ENCODE measurements at places on chromosomes 7 and 10. TPM values are rescaled to one million over a fixed set of nuclear protein-coding genes. Genes with fewer than 3 reads are reported as not detected.

EIF4H gene
- 217 TPM for total RNA-seq

PNLIPRP3 gene
- 1.0 TPM for total RNA-seq

ZNF273 gene
- total RNA-seq: 4.9 TPM

PLEKHS1 gene
- total RNA-seq: 0.23 TPM

GARIN1A gene
- total RNA-seq: 0.67 TPM

TNPO3 gene
- 32.2 TPM for total RNA-seq

ABCB8 gene
- total RNA-seq: 24.4 TPM

PDE1C gene
- total RNA-seq: 3.3 TPM

TUBAL3 gene
- 1.0 TPM for total RNA-seq

GRM3 gene
- total RNA-seq: 0.03 TPM

CALN1 gene
- 0.23 TPM for total RNA-seq

TACC2 gene
- 24.1 TPM for total RNA-seq

IDI2 gene
- not detected for total RNA-seq

ATRNL1 gene
- total RNA-seq: 18.7 TPM

HTR5A gene
- not detected for total RNA-seq

CALHM1 gene
- total RNA-seq: not detected

TRPV6 gene
- total RNA-seq: 3.5 TPM

GNAT3 gene
- total RNA-seq: not detected

FRA10AC1 gene
- total RNA-seq: 12.9 TPM

DGKB gene
- 1.7 TPM for total RNA-seq

VWA2 gene
- 12.3 TPM for total RNA-seq

PTPRN2 gene
- total RNA-seq: 1.8 TPM

MIOS gene
- total RNA-seq: 50.8 TPM

ASAH2 gene
- total RNA-seq: 7.9 TPM

INSYN2A gene
- total RNA-seq: 0.97 TPM

LRRC17 gene
- 50.8 TPM for total RNA-seq

NPC1L1 gene
- total RNA-seq: 20.6 TPM

CFAP58 gene
- 0.20 TPM for total RNA-seq

TDRD1 gene
- not detected for total RNA-seq

TMEM270 gene
- 1.1 TPM for total RNA-seq

SFTPA2 gene
- total RNA-seq: not detected

CFTR gene
- total RNA-seq: 72.9 TPM

ZNF736 gene
- total RNA-seq: not detected

EMX2 gene
- 0.12 TPM for total RNA-seq

SUGCT gene
- 12.0 TPM for total RNA-seq

SLC39A12 gene
- not detected for total RNA-seq

CFAP69 gene
- total RNA-seq: 4.3 TPM

SLC18A3 gene
- total RNA-seq: 1.4 TPM

ZNF92 gene
- total RNA-seq: 10.1 TPM

IDE gene
- 39.7 TPM for total RNA-seq

MAP3K8 gene
- total RNA-seq: 15.5 TPM

GCK gene
- 2.5 TPM for total RNA-seq

TAS2R5 gene
- total RNA-seq: 5.1 TPM

TMEM213 gene
- 0.03 TPM for total RNA-seq

HDAC9 gene
- total RNA-seq: 6.7 TPM

CLDN4 gene
- 532 TPM for total RNA-seq

CLCN1 gene
- not detected for total RNA-seq

INPP5F gene
- 44.4 TPM for total RNA-seq

FLNC gene
- total RNA-seq: 60.7 TPM

ZNF479 gene
- not detected for total RNA-seq

CYP26C1 gene
- not detected for total RNA-seq

GPR146 gene
- total RNA-seq: 5.2 TPM

KAT6B gene
- 28.8 TPM for total RNA-seq

CUBN gene
- total RNA-seq: 9.4 TPM
